NCI-H2081 (cell line): ENCODE measurements at places on chromosomes 16 and 17.

DNA sequence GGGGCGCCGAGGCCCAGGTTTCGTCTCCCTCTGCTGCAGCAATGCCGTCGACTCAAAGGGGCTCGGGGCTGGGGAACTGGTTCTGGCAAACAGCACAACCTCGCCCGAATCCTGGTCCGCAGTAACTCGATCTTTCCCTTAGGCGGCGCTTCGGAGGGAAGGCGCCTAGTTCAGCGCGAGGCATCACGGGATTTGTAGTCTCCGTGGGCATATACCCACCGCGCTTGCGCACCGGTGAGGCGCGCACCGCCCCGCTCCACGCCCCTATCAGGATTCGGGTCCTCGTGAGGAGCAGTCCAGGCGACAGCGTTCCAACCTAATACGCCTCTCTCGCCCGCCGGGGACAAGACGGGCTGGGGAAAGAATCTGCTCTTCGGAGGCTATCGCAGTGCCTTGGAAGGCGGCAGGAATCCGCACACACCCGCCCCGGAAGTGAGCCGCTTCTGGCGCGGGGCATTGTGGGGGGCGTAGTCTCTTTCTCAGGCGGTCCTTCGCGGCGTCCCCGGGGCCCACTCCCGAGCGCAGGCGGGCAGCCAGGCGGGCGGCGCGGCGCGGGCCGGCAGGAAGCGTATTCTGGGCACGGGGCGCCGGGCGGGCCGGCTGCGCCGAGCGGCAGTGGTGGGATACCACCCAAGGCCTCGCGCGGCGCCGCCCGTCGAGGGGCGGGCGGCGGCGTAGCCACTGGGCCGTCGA, at the start of gene THAP11:
Gene THAP11, plus strand, starts transcription at position 505 of the 693 bp plus-strand sequence. CDS start 235 bp downstream, outside the sequence.
- DNase-seq, result peak; percentile 91

- no peak for DNase-seq
Measured at GRCh38 chr16:53123747-53124146, 69.0 kb downstream of the CHD9 start.

DNA sequence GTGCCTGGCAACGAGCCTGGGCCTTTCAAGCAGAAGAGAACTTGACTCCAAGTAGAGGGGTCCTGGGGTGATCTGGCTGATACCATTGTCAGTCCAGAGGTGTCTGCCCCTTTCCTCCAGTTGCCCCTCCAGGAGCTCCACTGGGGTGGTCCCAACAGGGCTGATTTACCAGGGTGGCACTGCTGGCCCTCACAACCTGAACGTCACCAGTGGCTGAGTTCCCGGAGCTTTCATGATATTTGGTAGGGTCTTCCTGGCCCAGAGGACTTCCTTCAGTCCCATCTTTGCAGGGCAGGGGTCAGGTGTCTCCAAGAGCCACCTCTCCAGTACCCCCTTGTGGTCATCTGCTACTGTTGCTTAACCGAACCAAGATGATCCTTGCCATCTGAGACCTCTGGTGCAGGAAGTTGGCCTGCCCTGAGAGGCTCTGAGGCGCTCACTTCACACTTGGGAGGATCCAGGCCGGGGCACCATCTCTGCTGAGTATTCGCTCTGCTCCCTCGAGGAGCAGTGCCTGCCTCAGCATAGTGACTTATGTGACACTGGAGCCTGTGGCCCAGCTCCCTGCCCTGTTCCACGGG, 3.5 kb downstream of the LIMD2 start:
- DNase-seq, result no peak

DNA sequence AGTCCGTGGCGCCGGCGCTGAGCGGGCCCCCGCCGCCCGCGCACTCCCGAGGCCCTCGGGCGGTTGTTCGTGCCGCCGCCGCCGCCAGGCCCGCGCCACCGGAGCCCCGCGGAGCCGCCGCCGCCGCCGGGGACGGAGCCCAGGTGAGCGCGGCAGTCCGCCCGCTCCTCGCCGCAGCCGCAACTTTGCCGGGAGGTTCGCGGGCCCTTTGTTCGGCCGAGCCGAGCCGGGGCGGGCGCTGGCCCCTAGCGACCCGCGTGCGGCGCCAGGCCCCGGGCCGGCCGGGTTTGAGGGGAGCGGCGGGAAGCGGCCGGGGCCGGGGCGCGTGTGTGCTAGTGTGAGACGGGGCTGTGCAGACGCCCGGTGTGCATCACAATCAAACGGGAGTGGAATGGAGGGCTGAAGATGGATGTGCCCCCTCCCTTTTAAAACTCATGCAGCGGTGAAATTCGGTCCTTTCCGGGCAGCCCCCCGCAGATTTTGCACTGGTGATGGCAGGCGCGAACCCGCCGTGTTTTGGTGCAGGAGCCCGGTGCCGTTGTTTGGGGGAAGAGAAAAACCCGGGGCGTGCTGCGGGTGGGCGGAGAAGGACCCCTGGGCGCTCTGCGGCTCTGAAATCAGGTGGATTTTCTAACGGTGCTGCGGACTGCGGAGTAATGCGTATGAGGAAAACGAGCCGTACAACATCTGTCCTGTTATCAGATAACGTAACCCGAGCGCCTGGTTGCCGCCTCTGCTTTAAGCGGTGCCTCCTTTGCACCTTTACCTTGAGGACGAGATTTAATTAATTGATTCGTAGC, 823 bp downstream of the TNRC6C start:
- DNase-seq, result peak; percentile 36

DNA sequence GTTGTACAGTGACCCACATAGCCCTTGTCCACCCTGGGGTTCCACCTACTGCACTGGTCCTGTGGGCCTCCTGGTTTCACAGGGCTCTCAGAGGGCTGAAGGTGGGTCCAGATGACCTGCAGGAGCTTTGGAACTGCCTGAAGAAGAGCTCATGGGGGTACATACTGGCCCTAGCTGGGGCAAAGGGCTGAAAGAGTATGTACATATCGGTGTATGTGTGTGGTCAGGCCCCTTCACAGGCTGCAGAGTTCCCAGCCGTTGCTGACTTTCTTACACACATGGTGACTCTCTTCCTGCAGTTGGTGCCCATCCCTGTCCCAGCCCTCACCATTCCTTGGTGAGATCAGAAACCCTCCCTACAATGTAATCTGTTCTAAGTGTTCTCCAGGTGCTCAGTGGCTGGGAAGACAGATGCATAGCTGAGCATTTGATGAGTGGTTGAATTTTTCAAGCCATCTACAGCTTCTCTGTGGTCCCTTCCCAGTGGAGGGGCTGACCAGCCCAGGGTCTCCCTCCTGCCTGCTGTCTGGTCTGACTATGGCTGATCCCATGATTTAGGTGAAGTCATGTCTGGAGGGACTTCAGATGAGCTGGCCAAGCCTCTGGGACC, 2.4 kb upstream of the NFATC3 start:
- no peak for DNase-seq

DNA sequence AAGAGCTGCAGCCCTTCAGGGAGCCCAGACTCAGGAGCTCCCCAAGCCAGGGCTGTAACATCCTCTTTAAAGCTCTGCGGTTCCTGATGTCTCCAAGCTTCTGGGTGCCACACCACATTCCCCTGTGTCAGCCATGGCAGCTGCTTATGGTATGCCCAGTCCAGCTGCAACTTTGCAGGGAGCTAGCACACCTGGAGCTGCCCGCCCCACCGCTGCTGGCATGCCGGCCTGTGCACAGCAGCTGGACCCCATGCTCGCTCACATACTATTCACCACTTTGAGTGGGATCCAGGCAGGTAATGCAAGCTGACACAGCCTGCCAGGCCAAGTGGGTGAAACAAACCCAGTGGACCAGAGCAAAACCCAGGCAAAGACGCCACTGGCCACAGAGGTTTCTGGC, 305.6 kb upstream of the AXIN2 start:
- DNase-seq, result no peak

GRCh38 chr17:72297326-72298115, 176.7 kb downstream of the SOX9 start:
- DNase-seq, result no peak

- no peak for DNase-seq
Measured at GRCh38 chr17:42803074-42803883, 4.6 kb downstream of the CNTD1 start.

GRCh38 chr17:53420035-53420641, 402.6 kb upstream of the KIF2B start:
- no peak for DNase-seq

DNA sequence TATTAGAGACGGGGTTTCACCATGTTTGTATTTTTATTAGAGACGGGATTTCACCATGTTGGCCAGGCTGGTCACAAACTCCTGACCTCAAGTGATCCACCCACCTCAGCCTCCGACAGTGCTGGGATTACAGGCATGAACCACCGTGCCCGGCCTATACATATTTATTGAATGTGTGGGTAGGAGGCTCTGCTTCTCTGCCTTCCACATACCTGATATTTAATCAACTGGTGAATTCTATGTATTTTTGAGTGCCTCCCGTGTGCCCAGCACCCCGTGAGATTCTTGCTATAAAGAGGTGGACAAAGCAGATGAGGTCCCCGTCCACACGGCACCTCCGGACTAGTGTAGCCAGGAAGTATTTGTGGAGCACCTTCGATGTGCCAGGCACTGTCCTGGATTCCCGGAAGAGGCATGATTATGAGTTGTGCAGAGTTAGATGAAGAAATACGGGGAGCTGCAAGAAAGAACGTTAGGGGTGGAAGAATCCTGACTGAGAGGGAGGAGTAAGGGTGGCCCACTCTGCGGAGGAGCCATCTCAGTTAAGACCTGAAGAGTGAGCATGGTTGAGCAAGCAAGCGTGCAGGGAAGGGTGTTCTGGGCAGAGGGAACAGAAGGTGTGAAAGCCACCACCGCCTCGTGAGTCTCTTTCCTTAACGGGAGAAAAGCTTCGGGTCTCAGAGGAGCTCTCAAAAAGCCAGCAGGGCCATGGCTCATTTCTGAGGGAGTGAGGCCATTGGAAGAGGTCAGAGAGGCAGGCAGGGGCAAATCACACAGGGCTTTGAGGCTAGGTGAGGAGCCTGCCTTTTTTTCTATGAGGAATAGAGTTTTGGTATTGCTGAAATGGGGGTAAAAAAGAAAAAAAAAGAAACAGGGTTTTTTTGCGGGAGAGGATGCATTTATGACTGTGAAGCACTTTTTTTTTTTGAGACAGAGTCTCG, 21.2 kb downstream of the CRISPLD2 start:
- DNase-seq, result no peak

- DNase-seq, result no peak
Measured at GRCh38 chr17:78988152-78988551, 8.4 kb upstream of the LGALS3BP start.

GRCh38 chr17:5526821-5527598, 40.6 kb downstream of the MIS12 start:
- DNase-seq, result peak; percentile 15

GRCh38 chr16:17668386-17668785, 197.6 kb upstream of the XYLT1 start:
- DNase-seq, result no peak

GRCh38 chr16:55559233-55559632, 7.3 kb upstream of the CAPNS2 start:
- DNase-seq, result no peak

GRCh38 chr17:39701012-39701783, 1.3 kb downstream of the ERBB2 start:
- DNase-seq, result no peak

DNA sequence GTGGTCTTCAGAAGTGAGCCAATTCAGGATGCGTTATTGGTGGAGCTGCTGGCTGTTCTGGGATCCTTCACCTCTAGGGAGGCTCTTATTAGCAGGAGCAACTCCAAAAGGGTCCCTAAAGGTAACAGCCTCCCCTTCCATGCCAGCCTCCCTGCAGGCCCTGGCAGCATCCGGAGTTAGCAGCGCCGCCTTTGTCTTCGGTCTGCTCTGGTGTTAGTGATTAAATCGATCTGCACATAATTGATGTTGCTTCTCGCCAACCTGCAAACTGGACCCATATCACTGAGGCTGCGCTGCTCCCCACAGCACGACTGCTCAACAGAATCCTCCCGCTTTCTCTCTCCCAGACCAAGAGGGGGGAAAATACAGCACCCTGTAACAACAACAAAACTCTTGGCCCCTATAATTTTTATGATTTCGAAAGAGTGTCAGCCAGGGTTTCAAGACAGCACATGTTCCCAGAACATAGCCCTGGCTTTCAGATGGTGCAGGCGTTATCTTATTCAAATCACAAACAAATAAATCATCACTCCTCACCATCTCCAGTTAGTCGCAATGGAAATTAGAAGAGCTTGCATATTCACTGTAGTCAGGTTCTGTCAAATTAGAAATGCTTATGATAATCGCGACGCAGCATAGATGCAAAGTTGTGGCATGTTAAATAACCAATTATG, 76.0 kb downstream of the IRX3 start:
- no peak for DNase-seq

DNA sequence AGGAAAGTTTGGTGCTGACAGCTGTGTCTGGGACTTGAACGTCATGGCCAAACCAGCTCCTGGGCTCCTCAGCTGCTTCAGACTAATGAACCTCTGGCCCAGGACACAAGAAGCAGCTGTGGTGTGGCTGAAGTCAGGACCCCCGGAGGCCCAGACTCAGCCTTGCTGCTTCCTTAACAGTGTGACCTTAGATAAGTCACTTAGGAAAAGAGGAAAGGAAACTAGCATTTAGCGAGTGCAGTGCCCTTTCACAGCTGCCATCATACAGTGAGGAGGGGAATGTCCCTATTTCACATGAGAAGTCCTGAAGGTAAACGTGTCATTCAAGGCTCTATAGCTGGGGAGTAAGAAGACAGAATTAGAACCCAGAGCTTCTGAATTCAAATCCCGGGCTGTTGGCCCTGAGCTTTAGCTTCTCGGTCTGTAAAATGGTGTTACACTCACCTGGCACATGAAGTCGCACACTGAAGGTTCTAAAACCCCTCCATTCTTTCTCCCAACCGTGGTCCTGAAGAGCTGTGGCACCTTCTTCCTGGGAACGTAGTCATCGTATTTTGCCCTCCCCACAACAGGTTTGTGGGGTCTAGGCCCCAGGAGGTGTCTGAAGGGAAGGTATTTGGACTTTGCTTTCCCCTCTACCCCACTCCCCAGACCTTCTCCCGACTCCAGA, 910 bp upstream of the RAMP2 start:
- DNase-seq, result no peak

- DNase-seq, result no peak
Measured at GRCh38 chr17:17412326-17412725, 64.5 kb upstream of the MED9 start.

GRCh38 chr16:81709016-81709900, 69.8 kb upstream of the PLCG2 start:
- no peak for DNase-seq

DNA sequence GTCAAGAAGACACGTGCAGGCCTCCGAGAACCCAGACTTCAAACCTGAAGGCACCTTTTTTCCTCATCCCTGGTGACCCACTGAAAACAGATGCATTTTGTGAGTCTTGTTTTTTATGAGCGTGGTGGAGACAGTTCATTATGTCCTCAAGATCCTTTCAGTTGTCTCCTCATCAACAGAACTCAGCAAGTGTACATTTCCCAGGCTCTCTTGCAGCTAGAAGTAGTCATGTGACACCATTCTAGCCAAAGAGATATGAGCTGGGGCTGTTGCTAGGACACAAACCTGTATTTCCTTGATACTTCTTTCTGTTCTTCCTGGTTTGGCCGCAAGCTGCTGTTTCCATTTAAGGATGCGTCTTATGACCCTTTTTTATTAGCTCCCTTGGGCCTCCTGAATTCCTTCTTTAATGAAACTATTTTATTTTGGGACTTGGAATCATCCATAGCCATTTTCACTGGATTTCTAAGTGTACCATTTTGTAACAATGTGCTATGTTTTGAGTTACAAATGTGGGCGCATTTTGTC, 135.7 kb upstream of the FOXF1 start:
- DNase-seq, result no peak
